SK-N-MC (cell line): ENCODE measurements at places on chromosomes 1 and 21.

DNA sequence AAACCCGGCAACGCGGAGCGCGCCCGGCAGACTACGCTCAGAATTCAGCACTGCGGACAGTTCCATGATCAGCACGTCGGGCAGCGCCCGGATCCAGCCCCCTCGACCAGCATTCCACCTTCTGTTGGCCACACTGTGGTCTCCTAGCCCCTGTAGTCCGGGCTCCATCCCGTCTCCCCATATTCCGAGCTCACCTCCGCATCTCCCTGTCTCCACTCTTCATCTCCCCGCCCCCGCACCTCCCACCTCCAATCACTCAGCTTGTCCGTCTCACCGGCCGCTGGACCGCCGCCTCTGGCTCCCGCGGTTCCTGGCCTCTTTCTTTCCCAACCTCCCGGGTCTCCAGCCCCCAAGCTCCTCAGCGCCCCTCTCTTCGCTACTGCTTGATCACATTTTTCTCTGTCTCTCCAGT, 500 bp downstream of the EPHA10 start:
- DNase-seq: no peak

- DNase-seq: no peak
These were observed 78.0 kb downstream of the LBR start for GRCh38 chr1:225349826-225350225.

DNA sequence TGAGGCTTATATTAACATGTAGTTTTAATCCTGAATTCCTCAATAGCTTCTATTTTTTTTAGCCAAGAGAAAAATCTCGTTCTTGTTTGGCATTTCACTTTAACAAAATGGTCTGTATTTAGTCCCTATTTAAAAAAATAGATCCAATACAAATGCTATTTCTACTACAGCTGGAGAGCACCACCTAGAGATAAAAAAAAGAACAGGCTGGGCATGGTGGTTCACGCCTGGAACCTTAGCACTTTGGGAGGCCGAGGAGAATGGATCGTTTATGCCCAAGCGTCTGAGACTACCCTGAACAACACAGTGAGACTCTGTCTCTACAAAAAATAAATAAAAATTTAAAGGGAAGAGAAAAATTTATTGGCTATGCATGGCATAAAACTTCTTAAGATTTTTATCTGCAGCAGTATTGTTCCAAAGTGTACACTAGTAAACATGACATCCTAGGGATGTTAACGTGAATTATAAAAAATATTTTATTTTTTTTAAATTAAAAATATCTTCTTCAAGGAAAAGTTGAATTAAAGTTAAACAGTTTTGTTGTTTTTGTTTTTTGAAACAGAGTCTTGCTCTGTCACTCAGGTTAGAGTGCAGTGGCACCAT, 4.4 kb downstream of the ST7L start:
- no peak for DNase-seq

DNA sequence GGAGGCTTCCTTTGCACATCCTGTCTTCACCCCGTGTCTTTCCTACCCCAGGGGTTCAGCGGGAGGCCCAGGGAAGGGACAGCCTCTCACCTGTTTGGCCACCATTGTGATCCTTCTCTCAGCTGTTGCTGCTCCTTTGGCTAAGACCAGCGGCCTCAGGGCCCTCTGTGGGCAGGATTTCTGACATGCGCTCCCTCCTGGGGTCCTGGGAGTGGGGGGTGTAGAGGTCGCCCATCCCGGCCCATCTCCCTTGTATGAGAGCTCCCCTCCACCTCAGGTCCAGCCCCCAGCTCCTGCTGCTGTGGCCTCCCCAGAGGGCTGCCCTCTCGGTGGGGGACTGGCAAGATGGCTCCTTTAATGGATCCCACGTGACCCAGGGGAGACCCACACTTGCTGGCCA, 120.5 kb downstream of the PRDM2 start:
- DNase-seq: no peak

DNA sequence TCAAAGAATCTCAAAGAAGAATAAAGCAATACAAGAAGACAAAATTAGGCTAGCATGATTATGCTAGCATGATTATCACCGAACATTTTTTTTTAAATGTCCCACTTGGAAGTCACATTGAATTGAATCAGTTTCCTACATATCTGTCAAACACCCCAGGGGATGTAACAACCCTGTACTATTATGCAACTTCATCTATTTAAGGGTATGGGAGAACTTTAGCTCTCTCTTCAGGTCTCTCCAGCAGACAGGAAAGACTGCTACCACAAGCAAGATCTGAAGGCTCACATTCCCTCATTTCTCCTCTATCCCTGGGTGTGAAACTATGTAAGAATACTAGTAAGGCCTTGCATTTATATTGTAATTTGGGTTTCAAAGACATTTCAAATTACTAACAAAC, 52.8 kb downstream of the EDEM3 start:
- peak; percentile 64 for DNase-seq

DNA sequence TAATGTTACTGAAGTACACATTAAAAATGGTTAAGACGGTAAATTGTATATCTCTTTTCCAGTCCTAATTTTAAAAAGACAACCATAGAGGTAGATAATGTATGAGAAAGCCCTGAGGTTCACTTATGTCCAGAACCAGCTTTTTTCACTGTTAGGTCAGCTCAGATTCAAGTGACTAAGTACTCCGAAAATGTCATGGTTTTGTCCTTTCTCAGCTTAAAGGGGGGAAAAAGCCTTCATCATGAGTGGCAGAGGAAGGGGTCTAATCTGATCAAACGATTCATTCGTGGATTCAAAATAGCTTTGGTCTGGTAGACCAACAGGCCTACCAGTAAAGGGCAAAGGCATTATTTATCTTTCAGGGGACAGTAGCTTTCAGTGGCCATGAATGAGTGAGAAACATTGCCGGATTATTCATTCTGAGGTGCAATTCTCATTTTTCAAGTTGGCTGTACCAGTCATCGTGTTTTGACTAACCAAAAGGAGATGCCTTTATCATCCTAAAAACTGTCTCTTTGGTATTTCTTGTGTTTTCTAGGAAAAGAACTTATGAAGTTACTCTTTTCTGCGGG, 208.4 kb downstream of the HHIPL2 start:
- DNase-seq: no peak

GRCh38 chr1:21154717-21155116, 22.0 kb downstream of the EIF4G3 start:
- DNase-seq: no peak

GRCh38 chr1:9473032-9473807, 66.0 kb upstream of the SLC25A33 start:
- no peak for DNase-seq

DNA sequence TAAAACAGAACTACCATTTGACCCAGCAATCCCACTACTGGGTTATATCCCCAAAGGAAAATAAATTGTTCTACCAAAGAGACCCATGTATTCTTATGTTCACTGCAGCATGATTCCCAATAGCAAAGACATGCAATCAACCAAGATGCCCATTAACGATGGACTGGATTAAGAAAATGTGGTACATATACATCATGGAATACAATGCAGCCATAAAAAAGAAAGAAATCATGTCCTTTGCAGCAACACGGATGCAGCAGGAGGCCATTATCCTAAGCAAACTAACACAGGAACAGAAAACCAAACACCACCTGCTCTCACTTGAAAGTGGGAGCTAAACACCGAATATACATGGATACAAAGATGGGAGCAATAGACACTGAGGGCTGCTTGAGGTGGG, 44.2 kb downstream of the SLC35D1 start:
- DNase-seq: no peak

- DNase-seq: no peak
These were observed 19.1 kb upstream of the NPHP4 start for GRCh38 chr1:6011161-6011945.

DNA sequence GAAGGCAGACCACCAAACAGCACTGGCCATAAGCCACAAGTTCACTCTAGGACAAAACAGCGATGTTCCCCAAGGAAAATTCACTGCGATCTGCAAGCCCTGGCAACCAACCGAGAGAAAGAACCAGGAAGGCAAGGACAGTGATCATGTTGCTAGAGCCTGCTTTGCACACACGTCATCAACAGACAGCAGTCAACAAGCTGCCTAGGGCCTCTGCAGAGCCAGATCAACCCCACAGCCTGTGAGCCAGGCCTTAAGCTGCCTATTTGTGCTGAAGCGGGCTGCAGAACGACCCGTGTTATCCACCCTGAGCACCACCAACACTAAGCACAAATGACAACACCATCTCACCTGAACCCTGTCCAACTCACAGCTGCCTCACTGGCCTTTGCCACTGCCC, 6.2 kb upstream of the YRDC start:
- DNase-seq: no peak

DNA sequence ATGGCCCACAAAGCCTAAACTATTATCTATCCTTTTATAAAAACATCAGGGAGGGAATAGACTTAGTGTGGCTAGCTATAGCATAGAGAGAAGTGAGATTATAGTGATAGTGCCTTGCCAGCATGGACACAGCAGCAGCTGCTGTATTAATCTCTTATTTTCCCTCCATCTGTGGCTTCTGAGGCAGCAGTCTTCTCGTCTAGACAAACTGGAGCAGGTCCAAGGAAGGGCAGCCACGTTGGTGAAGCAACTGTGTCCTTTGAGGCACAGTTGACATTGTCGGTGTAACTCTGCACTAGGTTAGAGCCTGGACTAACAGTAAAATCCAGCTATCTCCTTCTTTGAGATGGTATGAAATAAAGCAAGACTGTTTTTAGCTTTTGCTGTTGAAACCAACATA, 131.3 kb downstream of the CACHD1 start:
- DNase-seq: no peak

DNA sequence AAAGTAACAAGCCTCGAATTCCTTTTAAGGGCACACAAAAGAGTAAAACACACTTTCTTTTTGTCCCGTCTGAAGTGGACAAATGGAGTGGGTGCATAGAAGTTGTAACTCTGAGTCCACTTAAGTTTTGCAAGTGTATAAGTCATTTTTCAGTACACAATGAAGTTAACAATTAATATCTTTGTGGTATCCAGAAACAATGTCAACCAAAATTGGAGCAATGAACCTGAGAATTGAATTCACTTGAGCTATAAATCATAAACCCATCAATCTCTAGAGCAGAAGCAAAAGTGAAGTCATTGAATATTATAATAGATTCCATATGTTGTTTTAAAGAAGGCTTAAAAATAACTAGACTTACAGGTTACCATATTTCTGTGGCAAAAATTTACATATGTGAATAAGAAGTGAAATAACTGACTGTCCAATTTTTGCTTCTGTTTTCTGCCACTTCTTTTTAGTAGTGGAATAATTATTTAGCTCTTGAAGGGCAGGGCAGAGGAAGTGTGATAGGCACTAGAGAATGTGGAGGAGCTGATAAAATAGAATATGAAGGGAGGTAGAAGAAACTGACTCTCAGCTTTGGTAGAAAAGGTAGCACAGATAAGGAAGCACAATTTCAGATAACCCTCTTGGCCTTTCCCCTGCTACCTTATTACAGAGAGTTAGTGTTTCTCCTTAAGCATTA, 73.9 kb upstream of the RGL1 start:
- no peak for DNase-seq

DNA sequence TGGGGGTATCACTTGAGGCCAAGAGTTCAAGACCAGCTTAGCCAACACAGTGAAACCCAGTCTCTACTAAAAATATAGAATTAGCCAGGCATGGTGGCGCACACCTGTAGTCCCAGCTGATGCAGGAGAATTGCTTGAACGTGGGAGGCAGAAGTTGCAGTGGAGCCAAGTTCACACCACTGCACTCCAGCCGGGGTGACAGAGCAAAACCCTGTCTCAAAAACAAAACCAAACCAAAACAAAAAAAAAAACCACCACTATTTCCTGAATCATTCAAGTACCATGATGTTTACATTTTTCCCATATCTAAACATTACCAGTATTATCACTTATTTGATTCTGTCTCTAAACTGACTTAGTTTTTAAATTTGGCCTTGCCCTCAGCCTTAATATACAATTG, 29.5 kb downstream of the TUT4 start:
- no peak for DNase-seq

GRCh38 chr1:116912846-116913245, 3.1 kb downstream of the PTGFRN start:
- no peak for DNase-seq

GRCh38 chr1:103416681-103417286, 108.7 kb upstream of the RNPC3 start:
- DNase-seq: no peak

DNA sequence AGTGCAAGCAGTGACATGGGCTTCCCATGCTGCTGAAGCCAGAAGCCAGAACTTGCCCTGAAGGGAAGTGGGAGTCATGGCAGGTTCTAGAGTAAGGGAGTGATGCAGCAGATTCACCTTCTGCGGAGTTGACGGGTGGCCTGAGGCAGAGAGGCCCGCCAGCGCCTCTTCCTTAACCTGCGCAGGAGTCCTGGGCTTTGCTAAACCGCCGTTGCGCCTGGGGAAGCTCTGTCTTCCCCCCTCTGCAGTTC, 67.3 kb downstream of the OBSCN start:
- DNase-seq: no peak

- DNase-seq: no peak
These were observed 20.6 kb downstream of the SYNC start for GRCh38 chr1:32681999-32682398.

GRCh38 chr21:15850645-15851044, 120.9 kb downstream of the USP25 start:
- no peak for DNase-seq

- DNase-seq: no peak
These were observed 872 bp upstream of the PINK1 start for GRCh38 chr1:20632386-20632785.

- DNase-seq: no peak
These were observed 6.6 kb downstream of the C1orf226 start for GRCh38 chr1:162388083-162388594.

DNA sequence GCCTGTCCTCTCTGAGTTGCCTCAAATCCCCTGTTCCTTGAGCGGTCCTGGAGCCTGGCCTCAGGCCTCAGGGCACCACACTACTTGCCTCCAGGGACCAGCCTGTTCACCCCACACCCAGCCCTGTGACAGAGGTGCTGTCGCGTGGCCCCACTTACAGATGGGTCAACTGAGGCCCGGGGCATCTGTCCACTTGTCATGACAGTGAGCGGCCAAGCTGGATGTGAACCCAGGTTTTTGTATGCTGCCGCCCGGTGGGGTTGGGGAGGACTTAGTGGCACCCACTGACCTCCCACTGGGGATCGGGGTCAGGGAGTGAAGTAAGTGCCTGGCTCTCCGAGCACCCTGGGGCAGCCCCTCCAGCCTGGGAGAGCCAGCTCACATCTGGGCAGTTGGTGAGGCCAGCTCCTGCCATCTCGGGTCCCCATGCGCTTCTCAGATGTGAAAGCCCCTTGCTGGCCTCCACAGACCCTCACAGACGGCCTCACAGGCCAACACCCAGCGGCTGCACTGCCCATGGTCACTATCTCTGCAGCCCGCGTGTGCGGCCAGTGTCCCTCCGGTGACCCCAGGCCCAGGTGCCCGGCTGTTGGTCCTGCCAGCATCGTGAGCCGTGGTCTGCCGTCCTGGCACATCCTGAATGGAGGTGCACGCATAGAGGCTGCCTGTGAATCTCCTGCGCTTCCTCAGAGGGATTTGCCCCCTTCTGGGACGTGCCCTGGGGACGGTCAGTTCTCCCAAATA, 9.3 kb upstream of the FAAP20 start:
- no peak for DNase-seq

GRCh38 chr1:216448011-216448510, 24.8 kb upstream of the USH2A start:
- no peak for DNase-seq

- DNase-seq: no peak
These were observed 307.6 kb upstream of the VAMP3 start for GRCh38 chr1:7463526-7463925.
